ENCODE measurements at places on chromosomes 2 and 18.

GRCh38 chr2:46363535-46364170 is 66.4 kb downstream of the EPAS1 start:
- H3K4me3 ChIP-seq: no peak overlapping the region
- H3K36me3 ChIP-seq: peaks cover 23% of the 10 kb centered on the region
- peaks cover 16% of the 10 kb centered on the region for H3K27me3 ChIP-seq
- H3K4me1 ChIP-seq: peaks cover 52% of the 10 kb centered on the region
- peak overlapping the region; percentile 69 for H3K27ac ChIP-seq

DNA sequence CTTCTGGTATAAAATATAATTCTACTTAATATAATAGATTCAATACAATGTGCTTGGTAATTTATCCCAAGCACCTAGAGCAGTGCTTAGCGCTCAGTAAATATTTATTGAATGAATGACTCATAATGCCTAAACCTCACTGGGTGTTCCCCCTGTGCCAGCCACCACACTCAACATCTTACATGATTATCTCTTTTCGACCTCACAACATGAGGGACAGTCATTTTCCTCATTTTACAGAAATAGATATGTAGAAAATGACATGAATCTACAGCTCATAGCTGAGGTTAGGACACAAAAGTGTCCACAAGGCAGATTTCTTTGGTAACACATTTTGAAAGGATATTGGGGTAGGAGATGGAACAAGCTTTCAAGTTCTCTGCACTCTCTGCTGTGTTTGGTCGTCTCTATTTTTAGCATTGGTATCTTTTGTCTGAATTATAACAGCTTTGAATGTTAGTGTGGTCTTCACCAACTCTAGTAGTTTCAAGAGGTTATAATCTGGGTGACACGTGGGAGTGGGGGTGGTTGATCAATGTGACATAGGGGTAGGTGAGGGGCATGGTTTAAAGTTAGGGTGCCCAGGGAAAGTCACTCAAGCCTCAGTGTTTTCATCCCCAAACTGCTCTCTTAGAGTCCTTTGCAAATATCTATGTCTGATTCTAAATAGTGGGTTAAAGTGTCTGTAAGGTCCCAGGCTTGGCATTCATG is 9.8 kb downstream of the MYOM1 start:
- peaks cover 13% of the 10 kb centered on the region for H3K4me1 ChIP-seq
- no peak overlapping the region for H3K27ac ChIP-seq
- DNase-seq: no peak
- peaks cover 4% of the 10 kb centered on the region for H3K36me3 ChIP-seq

- H3K4me3 ChIP-seq: no peak overlapping the region
- no peaks in the 10 kb centered on the region for H3K4me1 ChIP-seq
- H3K36me3 ChIP-seq: no peaks in the 10 kb centered on the region
- H3K27ac ChIP-seq: no peak overlapping the region
- peak; percentile 11 for DNase-seq
These were observed 39.8 kb upstream of the ALPP start for GRCh38 chr2:232338759-232339106.

DNA sequence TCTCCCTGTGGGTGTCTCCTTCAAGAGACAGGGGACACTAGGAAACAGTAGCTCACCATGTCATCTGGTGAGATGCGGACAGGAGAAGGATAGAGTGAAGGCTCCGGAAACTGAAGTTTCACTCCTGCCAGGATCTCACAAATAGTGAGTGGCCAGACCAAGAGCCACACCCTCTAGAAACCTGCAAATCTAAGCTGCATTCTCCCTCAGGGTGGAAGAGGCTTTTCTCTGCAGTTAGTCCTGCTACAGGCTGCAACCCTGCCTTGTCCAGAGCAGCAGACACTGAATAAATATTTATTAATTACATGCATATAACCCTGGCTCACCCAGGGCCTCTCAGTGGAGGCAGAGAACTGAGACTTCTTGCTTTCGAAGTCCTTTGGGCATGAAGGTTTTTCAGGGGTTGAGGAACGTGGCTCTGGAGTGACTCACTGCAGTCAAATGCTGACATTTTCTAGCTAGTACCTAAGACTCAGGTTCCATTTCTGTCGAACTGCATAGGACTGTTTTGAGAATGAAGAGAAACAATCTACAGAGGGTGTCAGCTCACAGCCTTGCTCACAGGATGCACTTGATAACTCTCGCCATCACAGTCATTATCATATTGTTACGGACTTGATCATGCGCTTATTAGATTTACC is 87.3 kb downstream of the ACTR2 start:
- no peak for DNase-seq
- no peaks in the 10 kb centered on the region for H3K27me3 ChIP-seq
- no peak overlapping the region for H3K4me3 ChIP-seq
- H3K36me3 ChIP-seq: peaks cover 50% of the 10 kb centered on the region
- no peak overlapping the region for H3K27ac ChIP-seq

- peaks cover 25% of the 10 kb centered on the region for H3K27me3 ChIP-seq
- no peak overlapping the region for H3K4me3 ChIP-seq
- no peak for DNase-seq
- no peak overlapping the region for H3K27ac ChIP-seq
- no peaks in the 10 kb centered on the region for H3K36me3 ChIP-seq
- no peaks in the 10 kb centered on the region for H3K4me1 ChIP-seq
These were observed 48.1 kb upstream of the GALR1 start for GRCh38 chr18:77201506-77201905.

- no peaks in the 10 kb centered on the region for H3K27me3 ChIP-seq
- no peaks in the 10 kb centered on the region for H3K4me1 ChIP-seq
- no peaks in the 10 kb centered on the region for H3K36me3 ChIP-seq
- DNase-seq: no peak
- no peak overlapping the region for H3K27ac ChIP-seq
These were observed 45.0 kb downstream of the ROCK2 start for GRCh38 chr2:11299439-11299838.

- no peak overlapping the region for H3K4me3 ChIP-seq
- H3K4me1 ChIP-seq: peaks cover 2% of the 10 kb centered on the region
- peaks cover 10% of the 10 kb centered on the region for H3K27me3 ChIP-seq
- H3K36me3 ChIP-seq: no peaks in the 10 kb centered on the region
- H3K27ac ChIP-seq: no peak overlapping the region
These were observed 37.8 kb upstream of the LDLRAD4 start for GRCh38 chr18:13180614-13181375.

- H3K36me3 ChIP-seq: no peaks in the 10 kb centered on the region
- H3K27me3 ChIP-seq: peaks cover 77% of the 10 kb centered on the region
- DNase-seq: no peak
- H3K4me1 ChIP-seq: peaks cover 14% of the 10 kb centered on the region
- no peak overlapping the region for H3K27ac ChIP-seq
- H3K4me3 ChIP-seq: peak overlapping the region; percentile 74
These were observed 1.3 kb downstream of the ADRA2B start for GRCh38 chr2:96114903-96115581.
